Activated CD4-positive, alpha-beta T cell treated with anti-CD3 and anti-CD28 coated beads, Interleukin-2, Interleukin-6, amounts not matched to agents 100 ng/mL and 50 ng/mL, durations not matched to agents 16 hours and 8 hours (primary cell): ENCODE measurements at places on chromosomes 4 and X.

DNA sequence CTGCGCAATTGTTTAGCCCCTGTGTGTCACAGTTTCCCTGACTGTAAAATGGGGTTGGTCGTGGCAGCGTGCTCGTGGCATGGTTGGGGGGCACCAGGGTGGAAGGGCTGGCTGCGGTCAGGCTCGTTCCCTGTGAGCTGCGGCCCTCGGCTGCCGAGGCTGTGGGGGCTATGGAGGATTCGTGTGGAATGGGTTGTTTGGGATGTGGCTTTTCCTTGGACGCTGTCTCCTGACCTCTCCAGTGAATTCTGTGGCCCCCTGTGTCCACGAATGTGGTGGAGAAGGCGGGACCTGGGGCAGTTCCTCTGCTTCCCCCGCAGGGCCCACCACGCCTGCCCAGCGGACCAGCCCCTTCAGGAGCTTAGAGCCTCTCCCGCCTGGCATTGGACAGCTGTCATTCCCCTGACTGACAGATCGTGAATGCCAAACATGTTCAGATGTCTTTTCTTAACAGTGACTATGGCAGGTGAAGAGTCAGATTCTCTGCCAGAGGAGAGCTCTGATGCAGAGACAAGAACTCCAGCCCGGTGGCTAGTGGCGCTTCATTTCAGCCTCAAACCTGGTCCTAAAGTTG, 17.2 kb upstream of the HGFAC start:
- no peak for DNase-seq

DNA sequence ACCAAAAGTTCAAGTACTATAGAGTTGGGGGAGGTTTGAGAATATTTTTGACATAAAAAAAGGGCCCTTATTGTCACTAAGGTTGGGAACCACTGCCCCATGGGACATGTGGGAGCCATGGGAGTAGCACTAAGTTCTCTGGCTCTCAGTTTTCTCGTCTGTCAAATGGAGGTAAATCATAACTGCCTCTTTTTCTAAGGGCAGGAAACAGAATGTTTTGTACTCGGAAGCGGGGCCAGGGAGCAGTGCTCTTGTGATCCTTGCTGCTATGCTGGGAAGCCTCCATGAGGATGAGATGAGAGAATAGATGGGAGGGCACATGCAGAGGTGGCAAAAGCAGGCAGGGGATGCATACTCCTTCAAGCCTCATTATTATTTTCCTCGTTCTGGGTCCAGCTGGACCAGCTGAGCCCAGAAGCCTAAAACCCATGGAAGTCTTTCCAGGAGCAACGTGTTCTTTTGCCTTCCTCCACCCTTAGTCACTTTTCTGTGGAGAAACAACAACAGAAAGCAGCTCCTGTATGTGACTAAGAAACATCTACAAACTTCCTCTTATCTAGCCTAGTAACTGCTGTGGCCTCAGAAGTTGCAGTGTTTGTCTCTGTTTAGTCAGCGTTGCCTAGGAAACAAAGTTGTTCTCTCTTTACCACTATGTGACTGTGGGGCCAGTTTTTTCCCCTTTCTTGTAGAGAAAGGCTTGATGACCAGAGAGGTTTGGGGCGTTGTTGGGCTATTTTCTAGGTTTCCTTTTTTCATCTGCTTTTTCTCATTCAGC, 64.8 kb downstream of the TSC22D3 start:
- peak; percentile 87 for DNase-seq

- peak; percentile 96 for DNase-seq
Observed at GRCh38 chr4:103019308-103020124, at the start of gene SLC9B1. Gene SLC9B1, minus strand, starts transcription at chr4:103019705. Its CDS starts 27,994 bp downstream, at chr4:102991711.

GRCh38 chrX:118977424-118977823, 3.0 kb downstream of the LONRF3 start:
- no peak for DNase-seq

DNA sequence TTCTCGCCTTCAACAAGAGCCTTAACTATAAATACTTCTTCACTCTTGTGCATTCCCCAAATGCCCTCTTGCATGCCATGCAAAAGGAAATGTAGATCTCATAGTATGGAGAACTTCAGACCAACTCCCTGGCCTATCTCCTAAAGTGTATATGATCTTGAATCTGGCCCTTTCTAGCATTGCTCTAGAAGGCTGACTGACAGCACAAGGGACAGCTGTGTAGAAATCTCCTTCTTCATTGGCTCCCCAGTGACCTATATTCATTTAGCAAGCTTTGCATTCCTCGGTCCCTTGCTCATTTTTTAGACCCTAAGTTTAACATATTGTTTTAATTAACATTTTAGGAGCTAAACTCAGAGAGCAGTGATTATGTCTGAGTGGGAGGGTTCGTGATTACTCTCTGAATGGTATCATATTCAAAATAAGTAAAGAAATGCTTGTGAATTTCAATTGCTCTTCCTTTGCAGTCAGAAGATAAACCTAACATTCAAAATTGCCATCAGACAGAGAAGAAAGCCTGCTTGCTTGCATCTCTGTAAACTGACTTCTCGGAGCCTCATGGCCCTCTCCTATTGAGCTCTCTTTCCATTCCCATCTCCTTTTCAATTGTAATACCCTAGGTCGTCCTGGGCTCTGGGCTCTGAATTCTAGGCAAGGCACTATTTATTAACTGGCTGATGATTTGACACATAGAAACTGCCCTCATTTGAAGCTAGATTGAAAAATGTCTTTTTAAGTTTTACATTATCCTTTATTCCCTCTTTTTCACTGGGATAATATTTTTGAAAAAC, 120.3 kb upstream of the PRKG2 start:
- DNase-seq: no peak

DNA sequence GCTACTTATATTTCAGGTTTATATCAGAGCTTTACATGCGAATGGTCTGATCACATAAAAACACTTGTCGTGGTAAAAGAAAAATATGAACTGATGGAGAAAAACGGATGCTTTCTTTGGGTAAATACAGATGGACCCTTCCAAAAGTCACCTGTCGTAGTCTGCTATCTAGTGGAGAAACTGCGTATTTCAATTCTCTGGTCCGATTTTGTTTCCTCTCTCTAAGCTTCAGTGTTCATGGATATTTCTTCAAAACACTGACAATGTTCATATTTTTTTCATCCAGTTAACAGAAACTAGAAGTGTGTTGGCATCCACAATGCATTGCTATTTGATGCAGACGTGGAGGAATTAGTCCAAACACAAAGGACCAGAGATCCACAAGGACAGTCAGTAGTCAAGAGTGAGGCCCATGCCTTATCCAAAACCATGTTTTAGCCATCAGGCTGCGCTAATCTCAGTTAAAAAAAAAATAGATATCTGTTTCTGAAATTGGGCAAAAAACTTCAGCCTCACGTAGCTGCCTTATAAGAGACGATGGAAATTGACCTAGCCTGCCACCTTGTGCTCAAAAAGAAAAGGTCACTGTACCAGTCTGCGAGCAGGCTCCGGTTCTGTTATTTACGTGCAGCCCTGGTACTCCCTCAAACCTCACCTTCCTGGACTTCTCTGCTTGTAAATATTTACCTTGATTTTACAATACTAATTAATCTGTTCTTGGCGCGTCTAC, 16.0 kb downstream of the MEPE start:
- peak; percentile 56 for DNase-seq

DNA sequence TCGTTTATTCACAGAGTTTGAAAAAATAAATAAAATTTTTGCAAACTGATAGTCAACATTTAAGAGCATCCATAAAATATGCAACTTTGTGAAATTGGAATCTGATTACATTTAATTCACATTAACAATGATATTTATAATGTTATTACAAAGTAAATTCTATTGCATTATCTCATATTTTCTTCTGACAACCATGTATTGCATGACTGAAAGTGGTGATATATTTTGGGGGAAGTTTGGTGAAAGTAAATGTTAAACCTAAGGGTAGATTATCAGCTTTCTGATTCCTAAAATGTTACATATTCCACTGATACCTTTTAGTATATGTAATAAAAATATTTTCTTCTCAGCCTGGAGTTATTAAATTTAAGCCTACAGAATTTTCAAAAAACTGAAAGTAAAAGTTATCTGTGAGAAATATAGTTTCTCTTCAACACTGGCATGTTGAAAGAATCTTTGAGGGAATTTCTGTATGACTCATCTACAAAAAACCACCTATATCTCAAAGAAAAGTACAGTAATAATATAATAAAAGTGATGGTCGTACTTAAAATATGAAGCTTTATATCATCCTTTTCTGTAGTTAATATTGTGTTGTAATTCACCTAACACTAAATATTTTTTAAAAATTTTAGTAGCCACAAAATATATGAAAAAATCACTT, 1179.6 kb upstream of the PCDH7 start:
- DNase-seq: no peak

DNA sequence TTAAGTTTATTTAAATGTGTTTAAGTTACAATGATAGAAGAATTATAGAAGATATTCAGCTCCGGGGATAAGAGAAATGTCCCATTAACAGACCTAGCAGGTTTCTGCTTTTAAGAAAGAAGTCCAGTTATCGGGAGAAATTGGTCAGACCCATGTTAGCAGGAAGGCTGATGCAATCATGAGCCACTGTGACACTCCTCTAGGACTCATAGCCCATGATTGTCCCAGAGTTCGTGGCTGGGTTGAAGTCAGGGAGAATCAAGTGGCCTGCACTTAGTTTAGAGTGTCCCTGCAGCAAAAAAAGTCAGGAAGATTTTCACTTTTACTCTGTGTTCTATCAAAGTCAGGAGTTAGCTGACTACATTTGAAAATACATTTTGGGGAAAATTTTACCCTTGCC, 72.0 kb downstream of the TMEM144 start:
- DNase-seq: no peak

DNA sequence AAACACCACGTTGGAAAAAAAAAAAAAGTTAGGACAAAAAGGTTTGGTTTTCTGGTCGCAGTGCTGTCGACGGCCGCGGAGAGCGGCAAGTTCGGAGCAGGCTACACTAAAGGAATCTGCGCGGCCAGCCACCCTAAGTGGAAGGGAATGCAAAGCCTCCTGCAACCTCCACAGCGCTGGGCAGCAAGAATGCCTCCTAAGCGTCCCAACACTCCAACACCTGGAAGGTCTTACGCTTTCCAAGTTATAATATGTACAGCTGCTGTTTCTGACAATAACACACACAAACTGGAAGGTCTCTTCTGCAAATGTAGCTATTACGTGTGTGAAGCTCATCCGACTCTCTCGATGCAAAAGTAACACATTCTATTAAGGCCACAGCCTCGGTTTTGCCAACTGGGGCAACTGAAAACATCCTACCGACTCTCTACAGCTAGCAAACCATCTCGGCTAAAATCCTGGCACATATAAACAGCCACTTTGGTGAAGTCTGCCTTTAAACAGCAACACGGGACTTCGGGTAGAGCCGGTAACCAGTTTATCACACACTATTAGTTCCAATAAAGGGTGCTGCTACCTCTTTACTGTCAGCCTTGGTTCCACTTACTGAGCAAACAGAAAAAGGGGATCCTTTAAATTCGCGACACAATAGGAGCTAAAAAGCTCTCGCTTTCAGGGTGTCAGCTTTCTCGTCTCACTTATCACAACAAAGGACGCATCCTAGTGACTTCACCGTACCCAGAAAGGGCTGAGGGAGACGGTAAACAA, 895 bp downstream of the SMIM14 start:
- peak; percentile 34 for DNase-seq

GRCh38 chrX:68049466-68049865, 383.8 kb downstream of the OPHN1 start:
- no peak for DNase-seq

- no peak for DNase-seq
Observed at GRCh38 chr4:105634402-105635080, 73.9 kb downstream of the INTS12 start.

DNA sequence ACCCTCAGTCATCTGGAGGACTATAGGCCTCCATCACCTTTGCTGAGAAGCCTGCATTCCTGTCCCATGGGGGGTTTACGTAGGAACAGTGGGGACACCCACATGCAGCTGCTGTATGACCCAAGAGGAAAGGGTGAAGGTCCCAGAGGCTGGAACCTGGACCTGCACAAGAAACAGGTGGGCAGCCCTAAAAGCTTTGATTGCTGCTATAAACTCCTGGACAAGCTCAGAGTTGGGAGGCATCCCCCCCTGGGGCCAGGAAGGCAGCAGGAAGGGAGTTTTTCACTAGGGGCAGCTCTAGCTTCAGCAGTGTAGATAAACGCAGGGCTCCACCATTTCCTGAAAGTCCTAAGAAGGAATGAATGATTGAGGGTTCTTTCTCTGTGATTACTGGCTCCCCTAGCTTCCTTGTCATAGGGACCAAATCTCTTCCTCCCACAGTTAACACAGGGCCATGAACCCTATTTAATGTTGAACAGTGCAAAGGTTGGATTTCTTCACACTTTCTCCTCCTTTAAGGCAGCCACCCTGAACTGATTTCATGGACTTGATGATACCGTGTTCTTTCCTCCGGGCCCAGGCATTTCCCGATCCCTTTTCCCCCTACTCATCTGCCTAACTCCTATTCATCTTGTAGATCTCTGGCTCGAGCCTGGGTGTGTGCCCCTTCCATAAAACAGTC, 84.2 kb downstream of the CHRNA9 start:
- no peak for DNase-seq

- no peak for DNase-seq
Observed at GRCh38 chr4:58962424-58962823, 1852.2 kb upstream of the IGFBP7 start.

- peak; percentile 80 for DNase-seq
Observed at GRCh38 chrX:71128915-71129765, 10.7 kb downstream of the MED12 start.

DNA sequence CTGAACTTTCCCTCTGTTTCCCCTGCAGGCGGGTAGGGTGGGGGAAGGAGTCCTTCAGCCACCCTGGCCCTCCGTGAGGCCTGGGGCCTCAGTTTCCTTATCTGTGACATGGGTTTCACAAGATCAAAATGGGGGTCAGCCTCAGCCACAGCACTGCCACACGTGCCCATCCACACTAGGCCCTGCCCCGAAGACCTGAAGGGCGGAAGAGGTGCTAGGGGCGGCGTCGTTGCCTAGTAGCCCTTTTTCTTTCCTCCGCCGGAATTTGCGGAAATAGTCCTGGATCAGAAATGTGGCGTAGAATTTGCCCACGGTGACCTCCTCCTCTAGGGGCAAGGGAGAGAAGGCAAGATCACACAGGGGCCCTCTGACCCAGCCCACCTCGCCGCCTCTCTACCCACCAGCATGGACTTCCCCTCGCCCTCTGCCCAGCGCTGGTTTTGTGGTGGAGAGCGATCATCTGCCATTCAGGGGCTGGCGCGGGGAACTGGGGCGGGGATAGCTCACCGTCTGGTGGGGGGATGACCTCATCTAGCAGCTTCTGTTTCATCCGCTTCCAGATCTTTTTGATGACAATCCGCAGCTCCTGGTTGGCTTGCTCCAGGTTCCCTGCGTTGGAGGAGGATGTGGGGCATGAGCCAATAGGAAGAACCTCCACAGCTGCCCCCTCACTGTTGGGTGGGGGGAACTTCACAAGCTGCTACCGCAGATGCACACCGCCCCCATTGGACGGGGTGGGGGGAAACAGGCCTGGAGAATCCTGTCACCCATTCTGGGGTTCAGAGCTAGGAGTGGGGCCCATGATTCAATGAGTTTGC, 9.7 kb upstream of the SYP start:
- DNase-seq: no peak

DNA sequence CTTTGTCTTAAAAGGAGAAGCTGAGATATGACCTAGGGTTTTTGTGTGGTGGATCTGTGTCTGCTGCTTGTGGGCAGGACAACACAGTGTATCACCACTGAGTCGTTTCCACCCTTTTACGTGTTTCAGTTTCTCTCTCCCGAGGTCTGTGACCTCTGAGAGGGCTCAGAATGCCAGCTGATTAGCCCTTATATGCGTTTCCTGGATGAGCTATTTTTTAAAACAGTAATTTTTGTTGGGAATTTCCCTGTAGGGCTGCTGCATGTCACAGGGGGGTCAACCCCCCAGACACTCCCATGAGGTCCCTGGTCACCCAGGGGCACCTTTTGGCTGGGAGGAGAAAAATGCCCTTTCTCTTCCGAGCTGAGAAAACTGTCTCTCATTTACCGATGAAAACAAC, 170.4 kb upstream of the CASK start:
- DNase-seq: no peak
